T-cell (primary cell): ENCODE measurements at places on chromosomes 6 and 20. TPM values are rescaled to one million over a fixed set of nuclear protein-coding genes. Genes with fewer than 3 reads are reported as not detected.

GRCh38 chr6:119113961-119114360 lies 35.5 kb upstream of the FAM184A start:
- no peak for DNase-seq
- no peak overlapping the region for H3K4me3 ChIP-seq
- no peaks in the 10 kb centered on the region for H3K4me1 ChIP-seq
- H3K36me3 ChIP-seq: no peaks in the 10 kb centered on the region
- no peak overlapping the region for H3K27ac ChIP-seq

DNA sequence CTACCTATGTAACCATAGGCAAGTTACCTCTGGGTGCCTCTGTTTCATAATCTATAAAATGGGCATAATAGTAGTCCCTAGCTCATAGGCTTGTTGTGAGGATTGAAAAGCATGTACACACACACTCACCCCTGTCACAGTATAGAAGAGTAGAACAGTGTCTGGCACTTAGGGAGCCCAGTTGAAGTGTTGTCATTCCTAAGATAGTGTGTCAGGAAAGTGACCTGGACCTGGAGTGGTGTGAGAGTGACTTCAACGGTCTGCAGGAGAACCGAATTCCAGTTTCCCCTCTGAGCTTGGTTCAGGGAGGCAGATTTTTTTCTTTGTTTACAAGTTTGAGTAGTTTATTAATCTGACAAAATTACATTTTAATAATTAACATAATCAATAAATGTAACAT lies 229.9 kb upstream of the MAP3K7 start:
- H3K27ac ChIP-seq: no peak overlapping the region
- no peak for DNase-seq
- no peaks in the 10 kb centered on the region for H3K4me1 ChIP-seq
- no peaks in the 10 kb centered on the region for H3K27me3 ChIP-seq
- H3K4me3 ChIP-seq: no peak overlapping the region

The ADGRF1 gene
- not detected for total RNA-seq

The EDN3 gene
- not detected for total RNA-seq

- DNase-seq: no peak
- H3K4me1 ChIP-seq: peaks cover 23% of the 10 kb centered on the region
- peak overlapping the region; percentile 91 for H3K4me3 ChIP-seq
- peak overlapping the region; percentile 86 for H3K27ac ChIP-seq
These were observed 6.2 kb downstream of the PCNA start for GRCh38 chr20:5113615-5113986.

DNA sequence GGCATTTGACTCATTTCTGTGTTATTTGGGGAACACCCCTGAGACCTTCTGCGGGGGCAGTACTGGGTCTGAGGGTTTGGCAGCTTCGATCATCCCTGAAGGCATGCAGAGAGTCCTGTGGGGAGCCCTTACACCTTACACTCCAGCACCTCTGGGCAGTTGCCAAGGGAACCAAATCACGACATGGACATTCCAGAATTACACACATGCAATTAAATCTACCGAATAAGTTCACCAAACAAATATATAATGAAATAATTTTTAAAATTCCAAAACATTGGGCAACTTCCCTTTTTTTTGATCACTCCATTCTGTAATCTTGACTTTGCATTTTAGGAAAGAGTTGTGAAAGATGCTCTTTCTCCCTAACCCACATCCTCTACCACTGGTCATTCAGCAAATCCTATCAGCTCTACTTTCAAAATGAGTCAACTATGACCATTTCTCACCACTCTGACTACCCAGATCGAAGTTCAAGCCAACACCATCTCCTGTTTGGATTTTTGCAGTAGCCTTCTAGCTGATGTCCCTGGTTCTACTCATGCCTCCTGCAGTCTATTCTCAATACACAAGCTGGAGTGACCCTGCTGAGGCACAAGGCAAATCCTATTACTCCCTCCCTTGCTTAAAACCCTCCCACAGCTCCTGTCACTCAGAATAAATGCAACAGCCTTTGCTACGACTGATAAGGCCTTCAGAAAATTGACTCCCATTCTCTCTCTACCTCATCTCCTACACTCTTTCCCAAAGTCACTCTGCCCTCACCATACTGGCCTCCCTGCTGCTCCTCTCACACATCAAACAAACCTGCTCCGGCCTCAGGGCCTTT lies 533.3 kb downstream of the HACE1 start:
- DNase-seq: no peak
- no peaks in the 10 kb centered on the region for H3K36me3 ChIP-seq
- H3K4me1 ChIP-seq: no peaks in the 10 kb centered on the region
- H3K27me3 ChIP-seq: no peaks in the 10 kb centered on the region

DNA sequence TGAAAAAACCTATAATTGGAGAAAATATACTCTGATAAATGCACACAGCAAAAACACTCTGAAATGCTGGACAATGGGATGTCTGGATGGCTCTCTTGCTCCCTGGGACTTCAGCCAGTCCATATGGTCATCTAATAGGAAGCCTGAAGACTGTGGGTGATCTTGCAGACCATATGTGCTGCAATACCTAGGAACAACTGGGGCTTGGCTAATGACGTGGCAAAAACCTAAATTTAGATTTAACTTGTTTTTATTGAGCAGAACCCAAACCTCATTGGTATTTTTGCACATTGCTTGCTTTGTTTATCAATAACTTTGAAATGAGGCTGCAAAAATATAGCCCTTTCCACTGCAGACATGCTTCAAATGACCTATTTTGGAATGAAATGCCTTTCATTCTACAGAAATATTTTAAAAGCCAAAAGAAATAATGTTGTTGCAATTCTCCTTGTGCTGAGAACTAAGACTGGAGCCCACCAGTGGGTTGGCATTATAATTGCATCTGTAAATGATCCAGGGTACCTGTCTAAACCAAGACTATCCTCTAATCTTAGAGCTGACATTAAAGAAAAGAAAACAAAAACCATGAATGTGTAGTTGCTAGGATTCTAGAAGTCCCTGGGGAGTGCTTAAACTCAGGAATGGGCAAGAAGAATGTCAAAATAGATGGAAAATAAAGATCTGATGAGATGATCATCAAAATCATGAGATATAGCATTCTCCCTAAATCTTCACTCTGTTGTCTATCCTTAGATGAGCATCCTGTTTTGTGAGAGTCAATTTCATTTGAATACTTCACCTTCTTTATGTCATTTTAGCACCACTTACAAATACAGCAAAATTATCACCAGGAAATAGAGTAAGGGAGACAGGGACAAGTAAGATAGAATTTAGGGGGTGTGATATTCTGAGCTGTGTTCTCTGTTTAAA lies 152.1 kb upstream of the RIMS1 start:
- H3K27me3 ChIP-seq: no peaks in the 10 kb centered on the region
- no peaks in the 10 kb centered on the region for H3K4me1 ChIP-seq
- H3K36me3 ChIP-seq: no peaks in the 10 kb centered on the region

The NRSN1 gene
- total RNA-seq: not detected

GRCh38 chr6:120005292-120005976 lies 655.9 kb upstream of the MAN1A1 start:
- no peaks in the 10 kb centered on the region for H3K27me3 ChIP-seq
- no peaks in the 10 kb centered on the region for H3K36me3 ChIP-seq
- H3K4me1 ChIP-seq: no peaks in the 10 kb centered on the region
- no peak overlapping the region for H3K4me3 ChIP-seq

- H3K36me3 ChIP-seq: no peaks in the 10 kb centered on the region
- no peak overlapping the region for H3K27ac ChIP-seq
- no peaks in the 10 kb centered on the region for H3K27me3 ChIP-seq
- H3K4me1 ChIP-seq: no peaks in the 10 kb centered on the region
These were observed 351.0 kb downstream of the BCKDHB start for GRCh38 chr6:80457439-80457933.
